ENCODE measurements at places on chromosomes 12 and 14.

GRCh38 chr12:47247418-47247817 is 167.7 kb upstream of the AMIGO2 start:
- no peak for DNase-seq

DNA sequence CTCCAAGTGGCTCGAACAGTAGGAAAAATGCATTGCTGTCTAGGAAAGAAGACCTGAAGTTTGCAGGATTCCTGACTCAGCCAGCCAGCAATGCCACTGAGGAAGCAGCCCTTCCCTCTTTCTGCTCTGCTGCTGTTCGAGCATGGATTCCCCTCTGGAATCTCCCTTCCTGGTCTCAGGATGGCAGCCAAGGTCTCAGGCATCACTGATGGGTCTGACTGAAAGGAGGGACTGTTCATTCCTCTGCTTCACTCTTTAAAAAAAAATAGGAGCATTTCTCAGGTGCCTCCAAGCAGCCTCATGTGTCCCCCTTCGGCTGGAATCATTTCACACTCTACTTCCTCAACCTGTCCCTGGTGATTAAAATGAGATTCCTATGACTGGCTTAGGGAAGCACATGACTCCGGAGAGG is 62.4 kb downstream of the SLC15A4 start:
- DNase-seq: no peak

- DNase-seq: no peak
Measured at GRCh38 chr12:106245767-106246166, 2.1 kb downstream of the CKAP4 start.

- no peak for DNase-seq
Measured at GRCh38 chr14:65396082-65396910, 16.2 kb upstream of the FUT8 start.

DNA sequence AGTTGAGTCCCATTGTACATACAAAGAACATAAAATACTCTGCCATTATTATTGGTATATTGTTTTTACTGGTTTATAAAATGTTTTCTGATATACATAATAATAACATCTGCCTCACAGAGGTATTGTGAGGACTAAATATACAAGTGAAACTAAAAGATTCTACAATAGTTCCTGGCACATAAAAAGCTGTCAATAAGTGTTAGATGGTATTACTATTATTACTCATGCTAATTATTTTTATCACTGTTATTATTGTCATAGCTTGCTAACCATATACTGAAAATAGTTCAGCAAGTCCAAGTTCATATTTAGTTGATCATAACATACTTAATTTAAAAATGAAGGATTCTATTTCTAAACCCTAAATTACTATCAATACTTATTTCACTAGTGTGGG is 34.4 kb downstream of the BTG1 start:
- DNase-seq: no peak

DNA sequence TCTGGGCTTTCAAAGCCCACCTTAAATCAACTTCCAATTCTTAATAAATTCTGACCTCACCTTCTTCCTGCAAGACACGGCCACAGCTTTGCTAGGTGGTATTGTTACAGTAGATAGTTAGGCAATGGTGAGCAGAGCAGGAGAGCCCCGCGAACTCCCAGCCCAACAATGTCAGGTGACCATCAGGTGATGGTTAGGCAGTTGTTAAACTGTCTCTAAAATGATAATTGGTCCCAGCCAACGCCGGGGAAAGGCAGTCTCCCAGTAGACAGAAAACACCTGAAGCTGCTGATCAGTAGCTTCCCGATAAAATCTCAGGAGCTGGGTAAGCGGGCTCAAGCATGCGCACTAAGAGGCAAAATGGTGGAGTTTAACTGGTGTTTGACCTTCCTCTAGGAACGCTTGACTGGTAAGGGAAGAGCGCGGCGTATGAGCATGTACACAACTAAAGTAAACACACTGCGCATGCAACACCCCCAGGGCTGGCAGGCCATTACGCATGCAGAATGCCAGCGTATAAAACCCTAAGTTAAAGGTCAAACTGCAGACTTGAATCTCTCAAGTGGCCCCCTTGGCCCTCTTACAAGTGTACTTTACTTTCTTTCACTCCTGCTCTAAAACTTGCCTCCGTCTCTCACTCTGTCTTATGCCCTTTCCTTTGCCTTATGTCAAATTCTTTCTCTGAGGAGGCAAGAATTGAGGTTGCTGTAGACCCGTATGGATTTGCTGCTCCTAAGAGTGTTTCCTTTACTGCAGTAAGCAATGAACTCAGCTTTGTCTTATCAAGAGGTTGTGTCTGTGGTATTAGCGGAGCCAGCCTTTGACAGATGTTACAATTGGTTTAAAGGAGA is 113.5 kb downstream of the C12orf75 start:
- DNase-seq: no peak

DNA sequence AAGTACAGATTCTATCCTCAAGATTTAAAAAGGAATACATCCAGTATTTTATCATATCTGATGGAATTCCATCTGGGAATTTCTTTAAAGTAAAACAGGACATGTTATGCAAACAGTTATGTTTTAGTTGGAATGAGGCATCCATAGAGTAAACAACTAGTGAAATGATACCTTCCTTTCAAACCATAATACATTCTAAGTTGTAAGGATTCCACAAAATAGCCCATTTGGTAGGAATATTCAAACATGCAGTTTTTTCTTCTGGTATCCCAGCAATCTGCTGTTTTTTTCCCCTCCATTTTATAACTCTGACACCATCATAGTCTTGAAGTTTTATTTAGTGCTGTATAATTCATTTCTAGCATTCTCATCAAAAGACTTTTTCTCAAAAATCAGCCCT is 149.6 kb downstream of the ADAMTS20 start:
- no peak for DNase-seq

- DNase-seq: no peak
Measured at GRCh38 chr14:25055992-25056687, 6.2 kb upstream of the STXBP6 start.

DNA sequence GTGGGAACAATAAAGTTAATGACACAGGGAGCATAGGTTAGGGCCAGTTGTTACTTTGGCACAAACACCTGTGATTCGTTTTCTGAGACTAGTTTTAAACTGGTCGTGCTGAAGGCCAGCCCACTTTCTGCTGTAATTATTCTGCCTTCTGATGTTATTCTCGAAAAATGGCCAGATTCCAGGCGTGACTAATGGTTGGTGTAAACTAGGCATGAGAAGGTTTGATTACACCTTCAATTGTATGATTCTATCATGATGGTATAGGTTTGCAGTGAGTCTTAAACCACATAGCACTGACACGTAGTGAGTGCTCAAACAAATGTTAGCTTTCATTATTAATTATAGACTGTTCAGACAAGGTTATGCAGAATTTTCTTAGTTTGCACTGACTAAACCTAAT is 39.0 kb downstream of the CKB start:
- no peak for DNase-seq

- DNase-seq: peak; percentile 33
Measured at GRCh38 chr14:53536446-53536845, 383.3 kb upstream of the DDHD1 start.

- no peak for DNase-seq
Measured at GRCh38 chr14:96583569-96584041, 81.4 kb downstream of the PAPOLA start.

- DNase-seq: no peak
Measured at GRCh38 chr12:67208281-67209067, 60.7 kb upstream of the CAND1 start.

GRCh38 chr12:88207921-88208620 is 66.0 kb downstream of the TMTC3 start:
- no peak for DNase-seq

DNA sequence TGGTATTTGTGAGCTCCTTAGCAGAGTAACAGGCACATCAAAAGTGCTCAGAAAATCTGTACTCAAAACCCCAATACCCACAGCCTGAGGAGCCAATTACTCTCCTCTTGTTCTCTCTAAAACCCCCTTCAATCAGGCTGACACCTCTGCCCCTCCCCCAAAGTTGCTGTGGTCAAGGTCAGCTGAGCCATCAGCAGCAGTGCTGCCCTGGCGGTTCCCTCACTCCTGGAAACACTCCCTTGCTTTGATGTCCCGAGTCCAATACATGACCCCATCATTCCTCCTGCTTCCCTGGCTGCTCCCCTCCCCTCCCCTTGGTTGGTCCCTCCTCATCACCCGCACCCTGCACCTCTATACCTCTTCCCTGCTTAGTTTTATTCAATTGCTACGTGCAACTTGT is 57.2 kb upstream of the C14orf132 start:
- no peak for DNase-seq

DNA sequence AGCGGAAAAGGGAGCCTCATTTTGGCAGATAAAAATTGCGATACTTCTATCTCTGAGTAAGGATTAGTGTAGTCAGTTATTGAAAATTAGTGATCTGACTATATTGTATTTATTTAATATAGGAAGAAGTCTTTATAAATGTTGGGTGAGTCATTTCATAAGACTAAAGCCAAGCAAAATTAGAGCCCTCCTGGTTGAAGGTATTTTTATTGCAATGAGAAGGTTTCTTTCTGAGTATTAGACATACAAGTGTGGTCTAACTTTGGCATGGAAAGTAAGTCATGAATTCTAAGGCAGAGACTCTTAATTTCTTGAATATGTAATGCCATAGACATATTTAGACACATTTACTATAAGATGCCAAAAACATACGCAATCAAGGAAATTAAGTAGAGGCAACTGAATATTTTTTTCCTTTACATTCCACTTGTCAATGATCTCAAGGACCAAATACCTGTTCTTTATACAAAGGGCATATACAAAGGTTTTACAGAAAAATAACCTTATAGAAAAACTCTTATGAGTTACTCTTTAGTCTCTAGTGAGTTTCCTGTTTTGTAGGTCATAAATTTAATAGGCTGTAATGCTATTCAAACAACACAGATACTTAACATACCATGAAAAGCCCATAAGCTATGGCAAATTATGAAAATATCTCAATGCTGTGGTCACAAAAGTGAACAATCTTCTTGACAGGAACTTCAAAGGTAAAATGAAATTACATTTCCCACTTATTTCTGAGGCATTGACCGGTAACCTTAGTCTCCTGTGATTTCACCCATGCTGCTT is 156.6 kb upstream of the BTG1 start:
- no peak for DNase-seq

DNA sequence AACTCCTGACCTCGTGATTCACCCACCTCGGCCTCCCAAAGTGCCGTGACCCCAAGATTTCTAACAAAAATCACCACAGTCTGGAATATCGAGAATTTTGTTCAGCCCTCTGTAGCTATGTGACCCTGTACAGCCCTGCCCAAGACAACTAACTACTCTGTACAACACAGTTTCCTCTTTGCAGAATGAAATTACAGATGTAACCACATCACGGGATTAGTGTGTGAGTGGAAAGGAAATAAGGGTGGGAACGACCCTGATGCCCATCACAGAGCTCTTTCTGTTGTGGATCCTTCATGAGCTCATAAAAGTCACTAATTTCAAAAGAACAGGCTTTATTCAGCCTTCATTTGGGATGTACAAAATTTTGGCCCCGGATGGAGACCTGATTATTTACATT is 50.5 kb upstream of the KRR1 start:
- no peak for DNase-seq

GRCh38 chr12:122107261-122107660 is 28.7 kb downstream of the MLXIP start:
- no peak for DNase-seq

- DNase-seq: no peak
Measured at GRCh38 chr12:51620448-51620847, 29.4 kb downstream of the SCN8A start.

DNA sequence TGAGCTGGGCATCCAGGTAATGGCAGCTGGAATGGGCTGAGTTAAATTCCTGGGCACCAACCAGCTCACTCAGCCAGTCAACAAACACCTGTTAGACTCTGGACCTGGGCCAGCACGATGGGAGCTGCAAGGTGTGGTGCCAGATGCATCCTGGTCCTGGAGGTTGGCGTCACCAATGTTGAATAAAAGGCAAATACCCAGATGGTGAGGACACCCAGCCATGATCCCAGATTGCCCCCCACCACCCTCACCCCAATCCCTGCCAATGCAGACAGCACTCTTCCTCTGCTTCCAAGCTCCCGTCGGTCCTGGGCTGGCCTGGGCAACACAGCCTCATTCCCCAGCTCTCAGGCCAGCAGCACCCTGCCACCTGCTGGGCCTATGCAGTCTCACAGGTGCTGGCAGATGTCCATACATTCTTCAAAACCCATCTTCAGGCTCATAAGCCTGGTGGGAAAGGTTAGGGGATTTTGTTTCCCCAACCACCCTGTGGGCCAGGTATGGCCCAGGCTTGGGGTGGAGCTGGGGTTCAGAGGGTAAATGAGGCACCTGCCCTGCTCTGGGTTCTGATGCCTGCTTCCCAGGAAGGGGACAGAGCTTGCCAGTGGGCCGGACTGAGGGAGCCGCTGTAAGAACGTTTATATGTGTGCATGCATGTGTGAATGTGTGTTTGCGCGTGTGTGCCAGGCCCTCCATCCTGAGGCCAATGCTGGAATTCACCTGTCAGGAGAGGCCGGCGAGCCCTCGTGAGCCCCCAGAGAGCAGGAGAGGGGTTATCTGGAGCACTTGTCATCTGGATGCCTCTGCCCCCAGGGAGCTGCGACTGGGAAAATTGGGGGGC is 58.0 kb downstream of the LGMN start:
- DNase-seq: peak; percentile 28

GRCh38 chr12:47071241-47071852 is 8.1 kb upstream of the PCED1B start:
- peak; percentile 37 for DNase-seq

DNA sequence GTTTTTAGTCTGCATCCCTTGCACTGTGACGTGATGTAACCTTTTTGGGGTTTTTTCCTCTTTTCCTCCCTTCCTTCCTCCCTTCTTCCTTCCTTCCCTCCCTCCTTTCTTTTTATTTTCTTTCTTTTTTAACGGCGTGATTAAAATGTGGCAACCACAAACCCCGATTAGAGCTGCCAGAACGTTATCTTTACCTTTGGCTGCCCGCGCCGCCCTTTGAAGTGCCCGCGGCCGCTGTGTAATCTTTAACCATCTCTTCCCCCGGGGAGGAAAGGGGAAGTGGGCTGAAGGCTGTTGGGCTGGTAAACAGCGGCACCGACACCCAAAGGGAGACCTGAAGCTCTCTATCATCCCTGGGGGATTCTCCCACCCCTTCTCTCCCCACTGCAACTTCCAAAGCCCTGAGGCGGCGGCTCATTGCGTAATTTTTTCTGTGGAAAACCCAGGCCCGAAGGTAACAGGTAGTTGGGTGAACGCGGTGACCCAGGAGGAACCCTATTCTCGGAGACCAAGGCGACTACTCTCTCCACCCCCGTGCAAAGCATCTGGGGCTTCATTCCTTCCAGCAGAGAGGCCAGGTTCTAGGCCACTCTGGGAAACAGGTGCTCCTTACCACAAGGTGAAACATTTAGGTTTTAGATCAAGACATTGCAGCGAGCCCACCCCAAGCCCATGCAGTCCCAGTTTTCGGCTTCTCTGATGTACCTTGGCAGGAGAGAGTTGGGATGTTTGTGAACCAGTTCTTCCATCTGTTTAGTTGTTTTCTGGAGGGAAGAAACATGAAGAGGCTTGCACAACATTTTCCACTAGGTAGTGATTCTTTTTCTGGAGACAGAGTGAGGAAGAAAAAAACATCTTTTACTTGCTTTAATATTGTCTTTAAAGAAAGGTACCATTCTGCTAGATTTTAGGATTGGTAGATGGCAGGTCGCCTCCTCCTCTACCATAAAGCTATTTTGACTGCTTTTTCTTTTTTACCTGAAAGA is 1.5 kb downstream of the LGR5 start:
- no peak for DNase-seq

- no peak for DNase-seq
Measured at GRCh38 chr12:88416786-88417185, 163.5 kb downstream of the KITLG start.

- DNase-seq: no peak
Measured at GRCh38 chr12:58883576-58884334, 36.5 kb downstream of the LRIG3 start.
